A549 (cell line): ENCODE measurements at places on chromosomes 4 and X.
A peak's percentile ranks its signal among the peaks of the same experiment; 100 is the strongest.

GRCh38 chr4:169195032-169195431 is 75.7 kb downstream of the SH3RF1 start:
- no peak for DNase-seq

DNA sequence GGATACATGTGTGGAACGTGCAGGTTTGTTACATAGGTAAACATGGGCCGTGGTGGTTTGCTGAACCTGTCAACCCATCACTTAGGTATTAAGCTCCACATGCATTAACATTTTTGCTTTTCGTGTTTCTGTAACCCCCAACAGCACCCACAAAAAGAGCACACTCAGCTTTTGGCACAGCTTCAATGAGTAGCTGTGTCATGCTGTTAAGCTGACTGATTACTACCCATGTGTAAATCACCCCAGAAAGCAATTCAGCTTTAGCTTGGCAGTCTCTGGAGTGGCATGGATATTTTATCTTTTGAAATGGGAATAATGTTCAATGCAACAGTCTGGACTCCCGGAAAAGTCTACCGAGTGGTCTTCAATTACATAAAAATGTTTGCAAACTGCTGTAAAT is 734.3 kb downstream of the STIM2 start:
- DNase-seq: no peak

- DNase-seq: no peak
Observed at GRCh38 chrX:81215685-81216084, 13.8 kb downstream of the SH3BGRL start.

- DNase-seq: no peak
Observed at GRCh38 chr4:58983887-58984286, 1873.7 kb upstream of the IGFBP7 start.

GRCh38 chrX:31228909-31229308 is 157.1 kb upstream of the FTHL17 start:
- DNase-seq: no peak

DNA sequence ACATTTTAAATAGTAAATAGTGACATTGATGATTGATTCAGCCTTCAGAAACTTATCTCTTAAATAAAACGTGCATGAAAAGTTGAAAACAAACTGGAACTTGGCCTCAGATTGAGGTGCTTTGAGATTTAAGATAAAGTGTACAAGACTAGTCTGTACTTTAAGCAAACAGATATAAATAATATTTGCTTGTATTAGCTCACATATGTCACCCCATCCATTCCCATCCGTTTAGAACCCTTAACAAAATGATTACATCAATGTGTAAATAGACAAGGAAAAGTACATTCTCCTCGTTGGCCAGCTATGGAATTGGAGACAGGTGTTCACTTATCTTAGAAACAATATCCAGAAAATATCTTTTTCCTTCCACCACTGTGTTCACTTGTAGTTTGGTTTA is 130.8 kb downstream of the BANK1 start:
- no peak for DNase-seq

- no peak for DNase-seq
Observed at GRCh38 chr4:70613306-70614183, 15.0 kb upstream of the ENAM start.

- DNase-seq: no peak
Observed at GRCh38 chr4:159481936-159482335, 379.1 kb downstream of the RAPGEF2 start.

- peak; percentile 34 for DNase-seq
Observed at GRCh38 chrX:110401135-110401534, 42.5 kb downstream of the RTL9 start.

DNA sequence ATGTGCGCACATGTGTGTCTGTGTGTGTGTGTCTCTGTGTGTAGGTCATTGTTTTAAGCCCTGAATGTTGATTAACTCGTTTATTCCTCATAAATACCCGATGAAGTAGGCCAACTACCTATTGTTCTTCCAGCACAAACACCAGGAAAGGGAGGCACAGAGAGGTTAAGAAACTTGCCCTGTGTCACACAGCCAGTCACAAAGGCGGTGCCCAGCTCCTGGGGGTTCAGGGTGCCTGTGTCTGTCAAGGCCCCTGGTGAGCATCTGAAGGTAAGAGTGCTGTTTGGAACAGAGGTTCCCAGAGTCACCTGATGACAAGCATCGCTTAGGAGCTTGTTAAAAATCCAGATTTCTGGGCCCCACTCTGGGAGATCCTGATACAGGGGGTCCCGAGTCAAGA is 18.0 kb upstream of the SH3TC1 start:
- DNase-seq: no peak
